ENCODE measurements at places on chromosomes 7 and 10.

DNA sequence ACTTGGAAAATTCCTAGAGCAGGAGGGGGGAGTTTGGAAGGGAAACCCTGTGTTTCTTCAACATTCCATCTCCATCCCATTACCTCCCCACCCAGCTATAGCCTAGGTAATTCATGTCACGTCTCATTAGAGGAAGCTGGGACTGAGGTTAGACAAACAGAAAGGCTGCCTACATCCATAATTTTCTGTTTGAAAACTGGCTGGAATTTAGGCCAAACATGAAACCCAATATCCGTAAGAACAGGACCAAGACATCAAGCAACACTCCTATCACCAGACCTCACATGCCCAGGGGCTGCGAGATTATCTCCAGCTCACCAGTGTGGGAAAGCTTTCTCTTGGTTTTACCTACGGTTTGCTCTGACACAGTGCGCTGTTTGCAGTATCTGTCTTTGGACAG is 316.3 kb downstream of the FRMD4A start:
- no peak overlapping the region for H3K27ac ChIP-seq
- no peak overlapping the region for H3K4me3 ChIP-seq
- H3K27me3 ChIP-seq = no peaks in the 10 kb centered on the region
- H3K36me3 ChIP-seq = no peaks in the 10 kb centered on the region

DNA sequence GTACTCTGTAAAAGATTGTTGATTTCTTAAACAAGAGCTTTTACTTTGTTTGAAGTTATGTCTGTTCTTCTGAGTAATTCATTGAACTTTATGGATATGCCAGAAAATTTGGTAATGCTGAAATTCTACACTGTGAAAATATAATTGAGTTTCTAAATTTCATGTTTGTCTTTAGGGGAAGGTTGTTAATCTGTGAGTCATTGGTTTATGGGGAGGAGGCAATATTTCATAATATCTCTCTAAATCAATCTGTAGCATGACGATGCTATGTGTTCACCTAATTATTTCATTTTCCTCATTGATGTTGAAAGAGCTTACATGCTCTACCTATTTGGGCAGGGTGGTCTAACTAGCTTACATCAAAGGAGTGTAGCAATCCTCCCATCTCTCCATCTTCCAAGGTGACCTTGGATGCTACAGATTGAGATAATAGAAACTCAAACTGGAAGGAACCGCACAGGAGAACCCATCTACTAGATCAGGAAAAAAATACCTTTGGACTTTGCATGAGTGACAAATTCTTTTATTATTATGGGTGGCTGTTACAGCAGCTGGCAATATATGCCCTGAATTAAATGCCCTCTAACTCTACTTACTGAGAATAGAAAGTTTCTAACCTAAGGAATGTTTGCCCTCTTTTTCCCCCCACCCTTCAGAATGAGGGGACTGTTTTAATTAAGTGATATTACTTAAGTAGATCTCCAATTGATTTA is 8.4 kb upstream of the SNX13 start:
- peak; percentile 72 for DNase-seq
- H3K4me3 ChIP-seq = no peak overlapping the region
- no peak overlapping the region for H3K27ac ChIP-seq
- H3K36me3 ChIP-seq = no peaks in the 10 kb centered on the region
- no peaks in the 10 kb centered on the region for H3K27me3 ChIP-seq

DNA sequence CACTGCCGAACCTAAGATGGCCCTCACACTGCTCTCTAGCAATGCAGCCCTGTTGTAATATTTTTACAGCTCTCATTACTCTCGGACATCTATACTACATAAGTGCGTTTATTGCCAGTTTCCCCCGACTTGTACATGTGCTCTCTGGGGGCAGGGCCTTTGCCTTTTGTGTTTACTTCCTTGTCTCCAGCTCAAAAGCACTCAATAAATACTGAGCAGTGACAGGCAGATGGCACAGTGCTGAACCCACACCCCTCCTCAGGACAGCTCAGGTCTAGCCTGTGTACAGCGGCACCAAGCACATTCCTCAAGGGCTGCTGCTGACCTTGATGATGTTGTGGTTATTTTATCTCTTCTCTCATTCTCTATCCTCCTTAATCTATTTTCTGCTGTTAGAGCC is 68.0 kb upstream of the ELMO1 start:
- no peaks in the 10 kb centered on the region for H3K27me3 ChIP-seq
- peak; percentile 11 for DNase-seq
- H3K4me3 ChIP-seq = no peak overlapping the region
- no peaks in the 10 kb centered on the region for H3K36me3 ChIP-seq

GRCh38 chr7:114183311-114184088 is 231.1 kb upstream of the FOXP2 start:
- no peak overlapping the region for H3K27ac ChIP-seq
- no peak overlapping the region for H3K4me3 ChIP-seq
- H3K4me1 ChIP-seq = no peaks in the 10 kb centered on the region
- H3K36me3 ChIP-seq = peaks cover 5% of the 10 kb centered on the region
- H3K27me3 ChIP-seq = no peaks in the 10 kb centered on the region

DNA sequence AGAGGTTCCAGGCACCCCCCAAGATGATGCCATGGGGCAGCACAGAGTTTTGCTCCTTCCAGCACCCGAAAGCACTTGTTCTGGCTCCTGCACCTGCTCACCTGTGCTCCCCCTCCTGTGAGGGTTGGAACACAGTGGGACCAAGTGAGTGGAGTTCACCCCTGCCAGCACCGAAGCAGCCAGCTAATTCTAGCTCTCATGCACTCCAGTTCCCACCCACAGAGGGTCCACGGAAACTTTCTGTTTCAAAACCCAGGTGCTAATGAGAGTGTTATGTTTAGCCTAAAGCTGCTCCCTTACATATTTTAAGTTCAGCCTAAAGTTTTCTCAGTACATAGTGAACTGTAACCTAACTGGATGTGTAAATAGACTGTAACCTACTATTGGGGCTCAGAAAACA is 42.6 kb upstream of the SLC35G1 start:
- H3K36me3 ChIP-seq = no peaks in the 10 kb centered on the region
- H3K27ac ChIP-seq = no peak overlapping the region
- peaks cover 7% of the 10 kb centered on the region for H3K4me1 ChIP-seq
- DNase-seq = no peak
- no peaks in the 10 kb centered on the region for H3K27me3 ChIP-seq
- H3K4me3 ChIP-seq = no peak overlapping the region

DNA sequence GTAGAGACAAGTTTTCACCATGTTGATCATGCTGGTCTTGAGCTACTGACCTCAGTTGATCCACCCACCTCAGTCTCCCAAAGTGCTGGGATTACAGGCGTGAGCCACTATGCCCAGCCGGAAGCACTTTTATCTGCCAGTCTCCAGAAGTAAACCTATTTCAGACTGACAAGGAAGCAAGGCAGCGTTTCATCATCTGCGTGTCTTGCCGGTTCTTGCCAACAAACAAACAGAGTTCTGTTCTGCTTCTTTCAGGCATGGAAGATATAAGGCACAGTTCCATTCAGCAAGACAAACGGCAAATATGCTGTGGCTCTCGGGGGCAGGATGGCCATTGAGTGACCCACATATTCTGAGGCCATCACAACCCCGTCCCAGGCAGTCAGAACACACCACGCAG is 15.5 kb upstream of the LARP4B start:
- H3K27me3 ChIP-seq = no peaks in the 10 kb centered on the region
- no peak overlapping the region for H3K27ac ChIP-seq
- no peaks in the 10 kb centered on the region for H3K36me3 ChIP-seq
- H3K4me1 ChIP-seq = no peaks in the 10 kb centered on the region
- no peak for DNase-seq

- DNase-seq = no peak
- no peak overlapping the region for H3K27ac ChIP-seq
- no peaks in the 10 kb centered on the region for H3K4me1 ChIP-seq
- no peaks in the 10 kb centered on the region for H3K36me3 ChIP-seq
- no peak overlapping the region for H3K4me3 ChIP-seq
Measured at GRCh38 chr7:50292165-50292757, 12.3 kb upstream of the IKZF1 start.

GRCh38 chr10:2942938-2943337 is 124.4 kb upstream of the PFKP start:
- DNase-seq = no peak
- H3K27me3 ChIP-seq = no peaks in the 10 kb centered on the region
- no peaks in the 10 kb centered on the region for H3K36me3 ChIP-seq
- no peak overlapping the region for H3K4me3 ChIP-seq
- no peak overlapping the region for H3K27ac ChIP-seq

- H3K36me3 ChIP-seq = no peaks in the 10 kb centered on the region
- peak; percentile 96 for DNase-seq
- peak overlapping the region; percentile 73 for H3K27ac ChIP-seq
- no peak overlapping the region for H3K4me3 ChIP-seq
Measured at GRCh38 chr7:17371671-17372524, 73.4 kb downstream of the AHR start.

DNA sequence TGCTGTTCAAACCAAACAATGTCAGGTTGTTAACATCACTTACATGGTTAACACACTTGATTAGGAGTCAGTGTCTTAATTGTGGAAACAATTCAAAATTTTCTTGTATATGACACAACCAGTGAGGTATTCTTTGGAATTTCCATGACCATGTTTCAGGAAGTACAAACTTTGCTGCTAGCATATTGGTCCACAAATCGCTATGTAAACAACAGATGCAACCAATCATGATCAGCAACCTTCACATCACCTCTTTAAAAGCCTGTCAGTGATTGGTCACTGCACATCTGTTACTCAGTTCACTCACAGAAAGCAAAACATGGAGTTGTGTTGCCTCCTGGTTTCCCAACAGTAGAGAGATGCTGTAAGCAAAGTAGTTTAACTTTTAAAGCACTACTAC is 108.9 kb upstream of the FAM3C start:
- no peak for DNase-seq
- H3K4me3 ChIP-seq = no peak overlapping the region
- peaks cover 16% of the 10 kb centered on the region for H3K4me1 ChIP-seq
- H3K27ac ChIP-seq = no peak overlapping the region
- H3K36me3 ChIP-seq = no peaks in the 10 kb centered on the region
- no peaks in the 10 kb centered on the region for H3K27me3 ChIP-seq

- no peak for DNase-seq
- H3K27me3 ChIP-seq = no peaks in the 10 kb centered on the region
- no peaks in the 10 kb centered on the region for H3K36me3 ChIP-seq
- H3K27ac ChIP-seq = no peak overlapping the region
Measured at GRCh38 chr10:55063811-55064210, 262.8 kb upstream of the PCDH15 start.

- peaks cover 12% of the 10 kb centered on the region for H3K4me1 ChIP-seq
- no peak overlapping the region for H3K27ac ChIP-seq
- H3K4me3 ChIP-seq = no peak overlapping the region
- DNase-seq = no peak
Measured at GRCh38 chr10:110644598-110645462, 694 bp downstream of the RBM20 start.

DNA sequence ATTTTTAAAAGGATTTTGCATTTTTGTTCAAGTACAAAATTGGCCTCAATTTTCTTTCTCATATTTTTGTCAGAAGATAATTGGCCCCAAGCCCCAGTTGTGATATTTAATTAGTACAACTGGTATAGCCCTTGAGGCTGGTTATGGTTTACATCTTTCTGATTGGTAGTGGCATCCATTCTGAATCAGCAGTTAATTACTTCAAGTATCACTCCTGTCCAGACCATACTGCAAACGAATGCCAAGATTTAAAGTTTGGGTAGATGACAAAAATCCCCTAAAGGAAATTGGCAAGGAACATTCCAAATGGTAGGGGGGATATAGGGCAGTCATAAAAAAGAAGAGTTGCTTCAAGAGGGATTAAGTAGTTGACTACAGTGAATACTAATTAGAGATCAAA is 23.1 kb downstream of the MYPN start:
- DNase-seq = no peak
- no peak overlapping the region for H3K4me3 ChIP-seq
- no peak overlapping the region for H3K27ac ChIP-seq

DNA sequence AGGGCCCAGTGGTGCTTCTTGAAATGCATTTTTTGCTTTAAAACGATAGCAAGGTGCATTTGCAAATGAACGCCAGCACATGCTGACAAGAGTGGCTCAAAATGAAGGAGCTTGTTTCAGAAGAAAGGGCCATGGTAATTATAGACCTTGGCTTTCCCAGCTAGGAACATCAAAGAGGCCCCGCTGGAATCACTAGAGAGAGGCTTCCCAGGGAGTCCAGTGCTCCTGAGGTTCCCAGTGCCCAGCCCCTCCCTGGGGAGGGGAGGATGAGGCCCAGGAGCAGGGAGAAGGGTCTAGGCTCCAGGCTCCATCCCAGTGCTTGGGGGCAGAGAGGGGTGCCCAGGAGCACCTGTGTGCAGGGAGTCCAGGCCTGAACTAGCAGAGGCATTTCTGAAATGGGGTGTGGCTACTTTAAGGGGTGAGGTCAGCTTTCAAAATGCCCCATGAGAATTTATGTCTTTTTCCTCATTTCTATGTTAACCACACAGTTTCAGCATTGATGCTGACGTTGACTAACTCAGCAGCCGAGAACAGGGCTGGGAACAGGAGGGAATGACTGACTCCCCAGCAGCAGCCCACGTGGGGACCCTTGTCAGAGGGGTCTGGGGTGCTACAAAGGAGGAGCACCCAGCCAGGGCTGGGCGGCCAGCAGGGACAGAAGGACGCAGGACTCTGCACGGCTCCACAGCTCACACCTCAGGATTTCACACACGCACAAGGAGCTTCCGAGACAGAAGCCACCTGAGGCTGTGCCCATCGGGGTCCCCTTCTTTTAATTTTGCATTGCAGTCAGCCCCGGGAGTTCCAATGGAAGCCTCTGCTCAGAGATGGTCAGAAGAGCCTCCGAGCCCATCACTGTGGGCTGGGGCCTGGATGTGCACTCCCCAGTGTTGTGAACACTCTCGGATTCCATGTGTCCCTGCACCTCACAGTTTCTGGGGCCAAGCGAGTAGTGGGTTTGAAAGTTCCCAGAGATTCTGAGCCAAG is 570.2 kb downstream of the PTPRN2 start:
- no peaks in the 10 kb centered on the region for H3K36me3 ChIP-seq
- H3K27me3 ChIP-seq = no peaks in the 10 kb centered on the region
- no peaks in the 10 kb centered on the region for H3K4me1 ChIP-seq
- no peak for DNase-seq

DNA sequence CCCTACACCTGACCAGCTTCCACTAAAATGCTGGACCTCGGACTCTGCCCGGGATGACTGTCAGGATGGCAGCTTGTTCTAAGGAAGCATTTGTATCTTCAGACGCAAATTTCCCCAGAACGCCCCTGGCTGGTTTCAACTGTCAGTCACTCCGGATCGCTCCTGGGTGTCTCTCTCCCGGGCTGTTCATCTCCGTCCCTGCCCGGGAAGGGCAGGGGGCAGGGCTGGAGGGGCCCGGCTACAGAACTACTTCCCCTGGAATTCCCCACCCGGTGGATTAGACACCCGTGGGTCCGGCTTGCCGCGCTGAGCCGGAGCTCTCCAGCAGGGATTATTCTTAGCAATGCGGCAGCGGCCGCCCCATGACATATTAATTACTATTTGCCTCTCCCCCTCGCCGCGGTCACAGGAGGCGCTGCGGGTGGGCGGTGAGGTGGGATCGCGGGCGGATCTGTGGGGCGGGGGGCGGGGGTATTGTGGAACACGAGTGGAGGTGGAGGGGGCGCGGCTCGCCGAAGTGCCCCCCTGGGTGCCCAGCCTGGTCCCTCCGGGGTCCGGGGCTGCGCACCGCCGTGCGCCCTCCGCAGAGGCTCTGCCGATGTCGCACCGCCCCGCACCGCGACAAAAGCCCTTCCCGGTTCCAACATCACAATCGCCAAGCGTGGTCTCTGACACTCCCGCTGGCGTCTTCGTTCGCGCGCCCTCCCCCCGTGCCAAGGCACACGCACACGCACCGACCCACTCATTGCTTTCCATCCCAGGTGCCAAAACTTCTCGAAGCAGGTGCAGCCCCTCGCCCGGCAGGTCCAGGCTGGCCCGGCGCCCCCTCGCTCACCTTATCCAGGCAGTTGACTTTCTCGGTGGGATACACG is 276.1 kb upstream of the NEBL start:
- no peak for DNase-seq
- H3K4me1 ChIP-seq = no peaks in the 10 kb centered on the region
- no peak overlapping the region for H3K27ac ChIP-seq
- H3K36me3 ChIP-seq = no peaks in the 10 kb centered on the region
- H3K4me3 ChIP-seq = peak overlapping the region; percentile 47

Data from small intestine (tissue), 16 donors.